ENCODE measurements at places on chromosomes 5 and 9. TPM values are rescaled to one million over a fixed set of nuclear protein-coding genes. Genes with fewer than 3 reads are reported as not detected.

Gene TAF1L
- not detected for total RNA-seq

Gene ANKRD31
- total RNA-seq = 0.21 TPM

Gene PCA3
- not detected for total RNA-seq

Gene NTRK2
- 1.5 TPM for total RNA-seq
